ENCODE measurements at places on chromosomes 16 and 17. TPM values are rescaled to one million over a fixed set of nuclear protein-coding genes. Genes with fewer than 3 reads are reported as not detected.

Gene CCDC102A
- total RNA-seq, result 1.2 TPM

- peaks cover 11% of the 10 kb centered on the region for H3K27me3 ChIP-seq
- no peaks in the 10 kb centered on the region for H3K36me3 ChIP-seq
- no peaks in the 10 kb centered on the region for H3K4me1 ChIP-seq
- DNase-seq, result no peak
- no peak overlapping the region for H3K4me3 ChIP-seq
Measured at GRCh38 chr16:2831203-2831602, 1.1 kb downstream of the ZG16B start.

DNA sequence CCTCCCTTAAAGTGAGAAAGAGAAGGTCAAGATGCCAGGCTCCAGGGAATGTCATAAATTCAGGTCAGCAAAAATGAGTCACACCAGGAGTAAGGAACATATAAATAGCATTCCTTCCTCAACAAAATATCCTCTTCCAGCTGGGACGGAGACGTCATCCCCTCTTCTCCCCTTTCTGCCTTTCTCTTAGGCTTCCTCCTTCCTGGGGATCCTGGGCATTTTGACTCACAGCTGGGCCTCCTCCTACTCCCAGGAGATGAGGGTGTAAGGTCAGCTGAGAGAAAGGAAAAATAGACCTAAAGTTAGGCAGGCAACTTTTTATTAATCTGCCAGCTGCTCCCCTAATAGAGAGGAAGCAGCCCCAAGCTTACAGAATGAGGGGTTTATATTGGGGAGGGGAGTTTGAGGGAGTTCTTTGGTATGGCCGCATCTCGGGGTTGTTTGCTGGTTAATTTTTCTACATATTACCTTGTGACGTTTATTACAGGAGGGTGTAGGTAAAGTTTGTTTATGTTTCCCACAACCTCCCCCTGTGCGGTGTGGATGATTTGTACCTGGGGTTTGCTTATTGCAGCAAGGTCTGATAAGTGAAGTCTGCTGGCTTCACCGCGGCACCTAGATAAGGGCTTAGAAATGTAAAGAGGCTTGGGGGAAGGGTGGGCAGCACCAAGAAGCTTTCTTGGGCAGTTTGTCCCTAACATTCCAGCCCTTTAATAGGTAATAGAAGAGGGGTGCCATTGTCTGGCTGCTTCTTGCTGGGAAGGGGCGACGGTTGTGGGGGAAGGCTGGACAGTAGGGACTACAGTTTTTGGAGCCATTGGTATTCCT lies 7.1 kb upstream of the ZNF747 start:
- H3K27ac ChIP-seq, result peak overlapping the region; percentile 2
- DNase-seq, result no peak
- H3K4me3 ChIP-seq, result no peak overlapping the region
- H3K4me1 ChIP-seq, result no peaks in the 10 kb centered on the region
- no peaks in the 10 kb centered on the region for H3K27me3 ChIP-seq

Gene ACSM3
- not detected for total RNA-seq

Gene PCYT2
- total RNA-seq, result 44.8 TPM

- no peak overlapping the region for H3K4me3 ChIP-seq
- no peak for DNase-seq
- H3K36me3 ChIP-seq, result no peaks in the 10 kb centered on the region
- no peaks in the 10 kb centered on the region for H3K27me3 ChIP-seq
Measured at GRCh38 chr17:65626451-65626850, 65.0 kb upstream of the AXIN2 start.

Gene DPEP2
- total RNA-seq, result not detected

- no peak overlapping the region for H3K27ac ChIP-seq
- H3K27me3 ChIP-seq, result no peaks in the 10 kb centered on the region
- H3K4me3 ChIP-seq, result no peak overlapping the region
- no peaks in the 10 kb centered on the region for H3K36me3 ChIP-seq
Measured at GRCh38 chr17:13484020-13484419, 117.7 kb downstream of the HS3ST3A1 start.

GRCh38 chr16:82845116-82845515 lies 218.3 kb downstream of the CDH13 start:
- H3K4me1 ChIP-seq, result no peaks in the 10 kb centered on the region
- no peak for DNase-seq
- H3K4me3 ChIP-seq, result no peak overlapping the region
- H3K36me3 ChIP-seq, result no peaks in the 10 kb centered on the region
- no peak overlapping the region for H3K27ac ChIP-seq

GRCh38 chr17:29617481-29618271 lies 5.0 kb downstream of the CORO6 start:
- H3K4me1 ChIP-seq, result peaks cover 83% of the 10 kb centered on the region
- peak overlapping the region; percentile 99 for H3K27ac ChIP-seq
- DNase-seq, result no peak
- peaks cover 21% of the 10 kb centered on the region for H3K36me3 ChIP-seq
- peak overlapping the region; percentile 94 for H3K4me3 ChIP-seq
- H3K27me3 ChIP-seq, result no peaks in the 10 kb centered on the region

- DNase-seq, result no peak
- peaks cover 69% of the 10 kb centered on the region for H3K36me3 ChIP-seq
- no peak overlapping the region for H3K27ac ChIP-seq
- no peaks in the 10 kb centered on the region for H3K27me3 ChIP-seq
- H3K4me1 ChIP-seq, result peaks cover 15% of the 10 kb centered on the region
Measured at GRCh38 chr17:4978726-4979125, 8.7 kb downstream of the CAMTA2 start.

DNA sequence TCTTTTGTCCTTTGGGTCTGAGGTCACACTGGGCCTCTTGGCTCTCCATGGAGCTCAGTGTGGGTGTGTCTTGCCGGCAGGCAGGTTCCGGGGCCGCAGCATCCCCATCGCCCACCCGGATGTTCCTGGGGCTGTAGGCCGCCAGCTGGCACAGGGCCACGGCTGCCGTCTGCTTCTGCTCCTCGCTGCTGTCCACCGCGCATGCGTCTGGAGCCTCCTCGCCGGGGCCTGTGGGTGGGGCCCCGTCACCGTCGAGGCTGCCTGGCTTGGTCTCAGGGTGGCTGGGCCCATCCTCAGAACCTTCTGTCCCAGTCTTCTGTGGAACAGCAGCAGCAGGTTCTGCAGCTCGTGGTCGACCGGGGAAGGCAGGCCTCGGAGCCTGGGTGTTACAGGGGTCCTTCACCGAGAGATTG lies 9.6 kb downstream of the ZNF750 start:
- H3K27ac ChIP-seq, result peak overlapping the region; percentile 39
- H3K4me3 ChIP-seq, result no peak overlapping the region
- DNase-seq, result peak; percentile 40
- H3K4me1 ChIP-seq, result peaks cover 9% of the 10 kb centered on the region
- no peaks in the 10 kb centered on the region for H3K36me3 ChIP-seq

DNA sequence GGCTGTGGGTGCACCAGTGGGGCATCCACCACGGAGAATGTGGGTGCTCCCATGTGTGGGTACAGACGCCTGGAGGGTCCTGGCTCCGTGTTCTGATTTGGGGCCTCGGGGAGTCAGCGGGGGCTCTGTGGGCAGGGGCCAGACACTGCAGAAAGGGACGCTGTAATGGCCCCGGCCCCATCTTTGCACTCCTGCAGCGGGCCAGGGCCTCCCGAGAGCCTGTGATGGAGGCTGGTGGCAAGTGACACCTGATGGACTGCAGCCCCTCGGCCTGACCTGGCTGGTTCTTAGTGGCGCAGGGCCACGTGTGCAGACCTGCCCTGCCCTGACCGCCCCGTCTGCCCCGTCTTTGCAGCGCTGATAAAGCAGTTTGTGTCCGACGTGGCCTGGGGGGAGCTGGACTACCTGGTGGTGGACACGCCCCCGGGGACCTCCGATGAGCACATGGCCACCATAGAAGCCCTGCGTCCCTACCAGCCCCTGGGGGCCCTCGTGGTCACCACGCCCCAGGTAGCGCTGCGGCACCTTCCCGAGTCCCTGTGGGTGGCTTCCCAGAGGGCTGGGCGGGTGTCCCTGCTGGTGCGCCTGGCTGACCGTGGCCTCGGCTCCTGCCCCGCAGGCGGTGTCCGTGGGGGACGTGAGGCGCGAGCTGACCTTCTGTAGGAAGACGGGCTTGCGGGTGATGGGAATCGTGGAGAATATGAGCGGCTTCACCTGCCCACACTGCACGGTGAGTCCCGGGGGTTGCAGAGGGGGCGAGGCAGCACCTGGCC lies 4.7 kb downstream of the NUBP2 start:
- H3K27me3 ChIP-seq, result no peaks in the 10 kb centered on the region
- no peak overlapping the region for H3K4me3 ChIP-seq
- H3K4me1 ChIP-seq, result peaks cover 10% of the 10 kb centered on the region

DNA sequence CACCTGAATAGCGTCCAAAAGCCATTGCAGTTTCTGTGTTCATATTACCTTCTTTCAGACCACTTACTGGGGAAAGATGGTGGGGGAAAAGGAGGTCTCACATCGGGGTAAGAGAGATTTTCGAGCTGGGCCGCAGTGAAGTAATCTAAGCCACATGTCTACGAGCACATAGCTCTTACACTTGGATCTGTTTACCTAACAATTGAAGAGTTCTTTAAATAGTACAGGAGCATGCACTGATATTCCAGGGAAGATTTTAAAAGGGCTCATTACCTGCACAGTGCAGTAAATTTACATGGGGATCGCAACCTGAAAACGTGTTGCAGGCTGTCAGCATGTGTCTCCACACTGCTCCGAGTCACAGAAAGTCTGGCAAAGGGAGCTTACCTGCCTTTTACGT lies 12.6 kb downstream of the MAF start:
- DNase-seq, result peak; percentile 24
- H3K4me1 ChIP-seq, result peaks cover 35% of the 10 kb centered on the region
- H3K27ac ChIP-seq, result peak overlapping the region; percentile 95
- no peaks in the 10 kb centered on the region for H3K36me3 ChIP-seq

DNA sequence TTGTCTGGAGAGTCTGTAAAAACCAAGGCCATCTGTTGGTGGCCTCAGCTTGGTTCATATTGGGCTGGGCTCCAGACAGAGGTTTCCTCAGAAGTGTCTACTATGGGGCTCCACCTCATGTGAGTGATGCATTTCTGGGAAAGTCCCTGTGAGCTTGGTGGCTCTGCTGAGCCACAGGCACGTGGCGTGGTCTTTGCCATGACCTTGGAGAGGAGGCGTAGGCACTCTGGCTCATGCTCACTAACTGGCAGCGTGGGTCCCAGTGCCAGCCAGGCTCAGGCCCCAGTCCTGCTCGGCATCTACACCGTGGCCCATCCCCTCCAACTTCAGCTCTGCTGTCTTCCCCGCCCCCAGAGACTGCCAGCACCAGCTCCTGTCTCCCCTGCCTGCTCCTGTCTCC lies 10.7 kb upstream of the SMTNL2 start:
- H3K4me3 ChIP-seq, result no peak overlapping the region
- H3K27me3 ChIP-seq, result no peaks in the 10 kb centered on the region
- H3K27ac ChIP-seq, result peak overlapping the region; percentile 84
- H3K36me3 ChIP-seq, result no peaks in the 10 kb centered on the region

DNA sequence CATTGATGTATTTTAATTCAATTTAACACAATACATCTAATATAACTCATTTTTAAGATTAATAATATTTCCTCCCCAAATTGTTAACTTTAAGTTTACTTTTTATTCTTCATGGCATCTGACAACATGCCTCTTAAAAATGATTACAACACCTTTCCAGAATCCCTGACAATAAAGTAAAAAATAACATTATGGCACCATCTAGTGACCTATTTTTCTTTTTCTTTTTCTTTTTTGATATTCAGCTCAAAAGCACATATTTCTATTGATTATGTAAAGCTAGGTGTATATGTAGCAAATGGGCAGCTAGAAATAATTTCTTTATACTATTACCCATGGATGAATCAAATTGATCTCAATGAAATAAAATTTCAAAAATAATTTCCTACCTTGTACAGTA lies 834.3 kb upstream of the CDH8 start:
- no peak for DNase-seq
- no peaks in the 10 kb centered on the region for H3K27me3 ChIP-seq
- no peak overlapping the region for H3K4me3 ChIP-seq
- H3K36me3 ChIP-seq, result no peaks in the 10 kb centered on the region
- no peak overlapping the region for H3K27ac ChIP-seq

- peaks cover 50% of the 10 kb centered on the region for H3K27me3 ChIP-seq
- no peak overlapping the region for H3K27ac ChIP-seq
- H3K4me3 ChIP-seq, result no peak overlapping the region
- no peaks in the 10 kb centered on the region for H3K4me1 ChIP-seq
- no peaks in the 10 kb centered on the region for H3K36me3 ChIP-seq
Measured at GRCh38 chr16:2858245-2859025, 465 bp upstream of the PRSS22 start.

DNA sequence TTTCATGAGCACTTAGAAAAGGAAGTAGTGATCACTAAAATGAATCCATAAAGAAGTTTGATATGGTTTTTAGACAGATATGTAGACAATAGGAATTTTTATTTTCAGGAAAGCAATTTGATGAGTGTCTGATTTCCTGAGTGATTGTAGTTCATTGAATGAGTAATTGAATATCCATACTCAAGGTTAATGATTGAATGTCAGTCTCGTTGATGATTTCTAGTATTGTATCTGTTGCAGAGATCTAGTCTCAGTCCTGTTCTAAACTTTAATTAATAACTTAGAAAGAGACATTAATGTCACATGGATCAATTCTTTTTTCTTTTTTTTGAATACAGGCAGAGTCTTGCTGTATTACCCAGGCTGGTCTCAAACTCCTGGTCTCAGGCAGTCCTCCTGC lies 78.3 kb downstream of the NLK start:
- no peaks in the 10 kb centered on the region for H3K4me1 ChIP-seq
- no peak overlapping the region for H3K27ac ChIP-seq
- no peaks in the 10 kb centered on the region for H3K36me3 ChIP-seq
- no peak for DNase-seq

DNA sequence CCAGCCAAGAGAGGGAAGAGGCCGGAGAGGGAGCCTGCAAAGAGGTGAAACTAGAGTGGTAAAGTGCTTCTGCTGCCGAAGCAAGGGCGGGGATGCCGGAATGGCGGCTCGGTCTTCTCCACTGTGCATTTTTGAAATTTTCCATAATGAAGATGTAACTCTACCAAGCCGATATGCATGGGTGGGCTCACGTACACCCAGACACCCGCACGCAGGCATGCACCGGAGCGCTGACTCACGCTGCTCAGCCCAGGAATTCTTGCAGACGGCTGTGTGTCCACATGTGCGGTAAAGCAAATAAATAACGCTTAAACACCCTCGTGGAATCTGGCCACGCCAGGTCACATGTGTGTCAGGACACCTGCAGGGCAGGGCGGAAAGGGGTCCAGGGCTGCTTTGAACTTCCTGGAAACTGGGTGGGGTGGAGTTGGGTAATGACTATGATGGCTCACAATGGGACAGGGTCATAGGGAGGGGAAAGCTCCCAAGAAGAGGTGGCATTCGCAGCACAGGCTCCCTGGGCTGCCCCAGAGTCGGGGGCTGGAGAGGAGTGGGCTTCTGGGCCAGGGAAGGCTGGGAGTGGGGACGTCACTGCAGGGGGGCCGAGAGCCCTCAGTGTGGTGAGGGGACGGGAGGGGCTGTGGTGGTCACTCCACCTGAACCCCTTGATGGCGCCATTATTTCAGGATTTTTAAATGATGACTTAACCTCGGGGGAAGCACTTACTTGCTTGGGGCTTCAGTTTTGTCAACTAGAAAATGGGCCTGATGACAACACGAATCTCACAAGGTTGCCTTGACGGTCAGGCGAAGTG lies 265.5 kb downstream of the PARN start:
- H3K27me3 ChIP-seq, result no peaks in the 10 kb centered on the region
- H3K4me1 ChIP-seq, result peaks cover 4% of the 10 kb centered on the region
- H3K4me3 ChIP-seq, result no peak overlapping the region
- H3K27ac ChIP-seq, result peak overlapping the region; percentile 82
- DNase-seq, result no peak
